NCI-H510A (cell line): ENCODE measurements at places on chromosomes 2 and 18.

DNA sequence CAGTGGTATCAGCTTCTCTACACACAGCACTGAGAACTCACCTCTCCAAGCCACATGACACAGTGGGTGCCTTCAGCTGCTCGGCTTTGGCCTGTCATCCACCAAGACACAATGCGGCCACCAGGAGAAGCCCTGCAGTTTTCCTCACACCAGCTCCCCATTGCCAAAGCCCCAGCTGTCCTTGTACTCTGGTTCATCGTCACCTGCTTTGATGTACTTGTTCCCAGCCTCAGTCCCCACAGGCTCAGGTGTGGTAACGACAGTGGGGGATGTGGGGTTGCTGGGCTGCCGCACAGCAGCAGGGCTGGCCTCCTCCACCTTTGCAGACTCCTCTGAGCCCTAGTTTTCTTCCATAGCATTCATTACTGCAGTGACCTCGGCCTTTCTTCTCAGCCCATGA, 387.3 kb downstream of the MEIS1 start:
- no peak for DNase-seq

DNA sequence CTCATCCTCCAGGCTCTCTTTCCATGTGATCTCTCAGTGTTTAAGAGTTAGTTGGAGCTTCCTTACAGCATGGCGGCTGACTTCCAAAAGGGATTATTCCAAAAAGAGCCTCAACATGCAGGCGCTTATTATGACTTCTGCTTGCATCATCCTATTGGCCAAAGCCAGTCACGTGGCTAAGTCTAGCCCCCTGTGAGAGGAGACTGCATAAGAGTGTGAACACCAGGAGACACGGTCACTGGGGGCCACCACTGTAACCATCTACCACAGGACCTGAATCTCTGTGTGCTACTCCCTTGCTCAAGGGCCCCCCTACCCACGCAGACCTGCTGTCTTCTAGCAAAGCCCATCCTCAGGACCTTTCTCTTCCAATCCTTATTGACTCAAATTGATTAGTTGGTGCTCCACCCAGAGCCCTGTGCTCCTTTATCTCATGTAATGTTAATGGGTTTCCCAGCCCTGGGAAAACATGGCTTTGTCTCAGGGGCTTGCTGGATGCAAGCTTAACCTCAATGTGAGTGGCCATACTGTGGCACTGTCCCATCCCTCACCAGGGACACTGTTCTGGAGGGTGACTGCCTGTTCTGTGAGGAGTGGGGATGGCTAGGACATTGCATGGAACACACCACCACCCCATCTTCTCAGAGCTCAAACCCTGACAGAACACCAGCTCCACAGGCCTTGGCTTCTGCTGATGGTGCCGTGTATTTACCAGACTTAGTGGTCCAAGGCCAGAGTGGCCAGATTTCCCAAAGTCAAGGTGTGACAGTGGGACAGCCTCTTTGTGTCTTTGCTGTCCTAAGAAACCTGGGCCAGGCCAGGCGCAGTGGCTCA, 4.2 kb downstream of the IL1RN start:
- no peak for DNase-seq

DNA sequence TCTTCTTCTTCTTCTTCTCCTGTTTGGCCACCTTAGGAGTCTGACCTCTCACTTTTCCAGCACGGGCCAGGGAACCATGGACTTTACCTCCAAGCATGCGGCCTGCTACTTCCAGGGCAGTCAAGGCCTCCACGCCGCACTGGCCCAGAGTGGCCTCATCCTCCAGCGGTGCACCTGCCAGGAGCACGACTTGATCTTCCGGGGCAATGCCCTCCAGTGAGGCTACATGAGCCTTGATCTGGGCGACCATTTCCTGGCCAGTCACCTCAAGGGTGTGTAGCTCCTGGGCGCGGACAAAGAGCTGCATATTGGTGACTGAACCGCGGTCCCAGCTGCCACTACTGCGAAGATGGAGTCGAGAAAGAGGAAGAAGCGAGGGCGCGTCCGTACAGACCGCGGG, 67.1 kb downstream of the DIPK1C start:
- no peak for DNase-seq

- no peak for DNase-seq
Observed at GRCh38 chr2:16326711-16327300, 338.8 kb downstream of the CYRIA start.

GRCh38 chr2:39703181-39703872, 37.6 kb downstream of the TMEM178A start:
- no peak for DNase-seq
